Lung (tissue), 17 donors: ENCODE measurements at places on chromosomes 3 and 15.

DNA sequence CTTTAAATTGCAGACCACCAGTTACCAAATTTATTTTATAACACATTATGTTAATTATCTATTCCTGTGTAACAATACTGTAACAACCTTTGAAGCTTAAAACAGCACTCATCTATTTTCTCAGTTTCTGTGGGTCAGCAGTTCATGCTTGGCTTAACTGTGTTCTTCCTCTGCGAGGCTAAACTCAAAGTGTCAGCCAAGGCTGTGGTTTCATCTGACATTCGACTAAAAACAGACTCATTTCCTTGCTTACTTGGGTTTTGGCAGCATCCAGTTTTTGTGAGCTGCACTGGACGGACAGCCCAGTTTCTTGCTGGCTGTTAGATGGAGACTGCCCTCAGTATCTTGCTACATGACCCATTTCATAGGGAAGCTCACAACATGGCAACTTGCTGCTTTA, 247.3 kb upstream of the KCNH8 start:
- no peaks in the 10 kb centered on the region for H3K4me1 ChIP-seq
- H3K27ac ChIP-seq = no peak overlapping the region

DNA sequence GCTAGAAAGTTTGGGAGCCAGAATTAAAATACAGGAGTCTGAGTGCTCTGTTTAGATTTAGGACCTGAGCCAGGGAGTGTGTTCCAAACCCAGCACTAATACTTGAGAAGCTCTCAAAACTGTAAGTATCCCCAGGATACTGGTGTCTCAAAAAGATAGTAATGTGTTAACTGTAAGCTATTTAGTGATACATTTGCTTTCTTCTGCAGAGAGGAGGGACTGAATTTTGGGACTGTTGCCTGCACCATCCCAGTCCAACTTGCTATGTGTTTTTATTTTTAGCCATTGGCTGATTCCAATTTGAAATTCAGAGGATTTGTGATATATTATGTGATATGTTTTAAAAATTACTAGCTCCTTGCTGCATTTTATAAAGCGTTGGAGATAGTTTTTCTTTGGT, 31.5 kb downstream of the UBE2E1 start:
- H3K27ac ChIP-seq = no peak overlapping the region
- H3K4me3 ChIP-seq = no peak overlapping the region
- peaks cover 18% of the 10 kb centered on the region for H3K4me1 ChIP-seq
- no peak for DNase-seq
- no peaks in the 10 kb centered on the region for H3K27me3 ChIP-seq

- peaks cover 6% of the 10 kb centered on the region for H3K4me1 ChIP-seq
- no peak overlapping the region for H3K4me3 ChIP-seq
- DNase-seq = no peak
- peak overlapping the region; percentile 34 for H3K27ac ChIP-seq
Measured at GRCh38 chr3:152405915-152406802, 137.4 kb downstream of the MBNL1 start.

DNA sequence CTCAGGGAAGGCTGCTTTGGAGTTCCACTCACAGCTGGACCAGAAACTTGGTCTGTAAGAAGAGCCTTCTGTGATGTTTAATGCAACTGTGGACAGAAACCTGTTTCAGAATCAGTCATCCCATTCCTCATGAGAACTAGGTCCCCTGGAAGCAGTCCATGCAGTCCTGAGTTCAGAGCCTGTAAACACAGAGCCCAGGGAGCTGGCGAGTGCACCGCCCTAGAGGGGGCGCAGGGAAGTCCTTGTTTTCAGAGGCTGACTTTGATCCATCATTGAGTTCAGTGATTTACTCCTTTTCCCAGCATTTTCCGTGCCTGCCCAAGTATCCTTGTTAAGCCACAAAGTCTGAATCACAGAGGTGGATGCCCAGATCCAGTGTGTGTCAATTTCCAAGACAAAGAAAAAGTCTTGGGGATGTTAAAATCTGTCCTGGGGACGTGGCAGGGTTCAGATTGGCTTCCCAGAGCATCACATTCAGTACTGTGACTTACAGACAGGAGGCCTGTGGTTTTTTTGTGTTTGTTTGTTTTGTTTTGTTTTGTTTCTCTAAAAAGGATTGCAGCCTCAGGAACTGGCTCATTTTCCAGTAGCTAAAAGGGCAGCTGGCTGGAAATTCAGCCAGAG, 9.8 kb upstream of the TXNRD3 start:
- no peak overlapping the region for H3K4me3 ChIP-seq
- no peak overlapping the region for H3K27ac ChIP-seq
- DNase-seq = no peak
- no peaks in the 10 kb centered on the region for H3K4me1 ChIP-seq

DNA sequence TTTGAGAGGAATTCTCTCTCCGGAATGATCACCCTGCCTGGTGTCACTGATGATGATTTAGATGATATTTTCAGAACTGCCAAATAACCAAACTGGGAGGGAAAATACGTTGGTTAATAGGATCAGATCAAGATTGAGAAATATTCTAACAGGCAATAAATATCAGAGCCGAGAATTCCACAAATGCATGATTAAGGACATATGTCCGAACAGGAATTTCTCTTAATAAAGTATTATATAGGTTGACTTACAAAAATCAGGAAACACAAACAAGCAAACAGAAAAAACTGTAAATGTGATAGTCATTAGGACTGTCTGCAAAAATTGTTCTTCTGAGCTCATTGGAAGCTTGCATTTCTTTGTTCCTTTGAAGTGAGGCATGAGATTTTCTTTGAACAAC, 75.1 kb upstream of the PHLDB2 start:
- H3K36me3 ChIP-seq = no peaks in the 10 kb centered on the region
- H3K27ac ChIP-seq = no peak overlapping the region
- H3K4me3 ChIP-seq = no peak overlapping the region

- no peaks in the 10 kb centered on the region for H3K27me3 ChIP-seq
- no peak overlapping the region for H3K4me3 ChIP-seq
- no peaks in the 10 kb centered on the region for H3K4me1 ChIP-seq
Measured at GRCh38 chr3:46107682-46108081, 80.4 kb upstream of the XCR1 start.

- H3K4me3 ChIP-seq = no peak overlapping the region
- no peak overlapping the region for H3K27ac ChIP-seq
- H3K36me3 ChIP-seq = peaks cover 5% of the 10 kb centered on the region
Measured at GRCh38 chr15:29756358-29757267, 65.7 kb downstream of the TJP1 start.

- H3K36me3 ChIP-seq = peaks cover 3% of the 10 kb centered on the region
- peak overlapping the region; percentile 49 for H3K27ac ChIP-seq
- no peak overlapping the region for H3K4me3 ChIP-seq
- H3K4me1 ChIP-seq = no peaks in the 10 kb centered on the region
Measured at GRCh38 chr15:48603123-48603500, 42.4 kb downstream of the FBN1 start.

DNA sequence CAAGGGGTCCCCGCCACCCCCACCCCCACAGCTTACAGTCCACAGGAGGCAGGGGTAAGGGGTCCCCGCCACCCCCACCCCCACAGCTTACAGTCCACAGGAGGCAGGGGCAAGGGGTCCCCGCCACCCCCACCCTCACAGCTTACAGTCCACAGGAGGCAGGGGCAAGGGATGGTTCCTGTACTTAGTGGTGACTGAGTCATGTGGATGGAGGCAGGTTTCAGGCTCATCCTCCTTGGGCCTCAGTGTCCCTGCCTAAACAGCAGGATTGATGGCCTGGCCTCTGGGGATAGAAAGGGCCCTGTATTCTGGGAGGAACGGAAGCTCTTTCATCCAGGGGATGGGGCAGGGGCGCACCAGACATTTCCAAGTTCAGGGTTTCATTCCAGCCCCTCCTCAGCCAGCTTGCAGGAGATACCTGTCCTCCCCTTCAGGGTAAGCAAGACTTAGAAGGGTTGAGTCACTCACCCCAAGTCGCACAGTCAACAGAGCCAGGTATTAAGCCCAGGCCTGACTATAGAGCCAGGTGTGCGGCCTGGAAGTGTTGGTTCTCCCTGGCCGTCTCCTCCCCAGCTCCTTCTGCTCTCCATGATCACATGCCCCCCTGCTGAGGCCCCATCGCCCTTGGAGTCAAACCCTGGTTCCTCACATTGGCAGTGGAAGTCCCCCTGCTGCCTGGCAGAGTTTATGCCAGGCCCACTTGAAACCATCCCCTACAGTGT, 12.5 kb downstream of the CSK start:
- H3K4me3 ChIP-seq = no peak overlapping the region
- peaks cover 6% of the 10 kb centered on the region for H3K4me1 ChIP-seq
- peaks cover 9% of the 10 kb centered on the region for H3K36me3 ChIP-seq
- no peak overlapping the region for H3K27ac ChIP-seq
- H3K27me3 ChIP-seq = no peaks in the 10 kb centered on the region
- DNase-seq = no peak

DNA sequence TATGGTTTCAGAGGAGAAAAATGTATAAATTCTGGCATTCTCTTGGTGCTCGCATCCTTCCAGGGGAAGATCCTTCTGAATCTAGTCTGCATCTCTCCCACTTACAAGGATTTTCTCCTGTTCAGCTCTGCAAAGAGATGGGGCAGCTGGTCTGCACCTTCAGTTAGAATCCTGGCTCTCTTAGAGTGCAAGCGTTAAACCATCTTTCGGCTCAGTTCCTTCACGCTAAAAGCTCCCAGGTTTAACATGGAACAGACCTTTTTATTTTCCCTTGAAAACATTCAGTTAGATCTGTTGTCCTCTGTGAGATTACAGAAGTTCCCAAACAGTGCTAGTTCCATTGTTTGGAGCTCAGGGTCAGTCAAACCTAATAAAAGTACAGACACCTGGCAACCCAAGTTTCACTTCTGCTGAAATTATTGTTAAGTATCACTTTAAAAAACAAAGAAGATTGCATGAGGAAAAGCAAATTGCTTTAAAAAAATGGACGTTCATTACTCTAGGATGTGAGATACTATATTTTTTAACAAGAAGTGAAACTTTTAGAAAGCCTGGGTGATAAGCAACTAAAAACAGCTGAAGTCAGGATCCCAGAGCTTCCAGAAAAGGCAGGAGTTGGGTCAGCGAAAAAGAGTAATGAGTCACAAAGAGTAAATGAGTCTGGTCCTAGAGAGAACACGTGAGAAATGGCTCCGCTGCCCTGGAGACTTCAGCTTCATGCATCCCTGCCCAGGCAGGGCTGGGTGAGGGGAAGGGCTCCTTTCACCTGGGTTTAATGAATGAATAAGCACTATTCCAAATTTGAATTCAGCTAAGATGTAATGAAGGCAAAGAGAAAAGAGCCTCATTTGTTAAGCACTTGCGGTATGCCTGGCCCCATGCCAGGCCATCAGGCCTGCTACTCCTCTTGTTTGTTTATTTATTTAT, 63.3 kb downstream of the ABTB1 start:
- DNase-seq = peak; percentile 23
- peaks cover 5% of the 10 kb centered on the region for H3K36me3 ChIP-seq
- H3K4me3 ChIP-seq = no peak overlapping the region
- H3K27ac ChIP-seq = peak overlapping the region; percentile 30

GRCh38 chr3:32719335-32719734, 34.3 kb downstream of the CNOT10 start:
- no peaks in the 10 kb centered on the region for H3K27me3 ChIP-seq
- peaks cover 8% of the 10 kb centered on the region for H3K36me3 ChIP-seq
- no peak overlapping the region for H3K27ac ChIP-seq
- no peak for DNase-seq
- no peak overlapping the region for H3K4me3 ChIP-seq

- no peaks in the 10 kb centered on the region for H3K27me3 ChIP-seq
- no peak overlapping the region for H3K4me3 ChIP-seq
- peaks cover 1% of the 10 kb centered on the region for H3K36me3 ChIP-seq
- DNase-seq = no peak
Measured at GRCh38 chr15:73168487-73168886, 116.2 kb downstream of the NEO1 start.

- H3K27me3 ChIP-seq = peaks cover 37% of the 10 kb centered on the region
- DNase-seq = no peak
- H3K27ac ChIP-seq = no peak overlapping the region
- no peak overlapping the region for H3K4me3 ChIP-seq
Measured at GRCh38 chr3:49871531-49872153, 1.9 kb upstream of the CAMKV start.

DNA sequence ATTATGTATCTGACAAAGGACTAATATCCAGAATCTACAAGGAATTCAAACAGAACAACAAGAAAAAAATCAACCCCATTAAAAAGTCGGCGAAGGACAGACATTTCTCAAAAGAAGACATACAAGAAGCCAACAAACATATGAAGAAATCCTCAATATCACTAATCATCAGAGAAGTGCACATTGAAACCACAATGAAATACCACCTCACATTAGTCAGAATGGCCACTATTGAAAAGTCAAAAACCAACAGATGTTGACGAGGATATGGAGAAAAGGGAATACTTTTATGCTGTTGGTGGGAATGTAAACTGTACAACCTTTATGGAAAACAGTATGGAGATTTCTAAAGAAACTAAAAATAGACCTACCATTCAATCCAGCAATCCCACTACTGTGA, 233.1 kb upstream of the PLSCR5 start:
- no peaks in the 10 kb centered on the region for H3K27me3 ChIP-seq
- no peak overlapping the region for H3K27ac ChIP-seq
- no peak for DNase-seq
- H3K4me3 ChIP-seq = no peak overlapping the region

- H3K4me3 ChIP-seq = peak overlapping the region; percentile 88
- H3K36me3 ChIP-seq = no peaks in the 10 kb centered on the region
- H3K27me3 ChIP-seq = no peaks in the 10 kb centered on the region
- peaks cover 12% of the 10 kb centered on the region for H3K4me1 ChIP-seq
- H3K27ac ChIP-seq = peak overlapping the region; percentile 99
Measured at GRCh38 chr3:42014921-42015533, 53.1 kb upstream of the ULK4 start.

DNA sequence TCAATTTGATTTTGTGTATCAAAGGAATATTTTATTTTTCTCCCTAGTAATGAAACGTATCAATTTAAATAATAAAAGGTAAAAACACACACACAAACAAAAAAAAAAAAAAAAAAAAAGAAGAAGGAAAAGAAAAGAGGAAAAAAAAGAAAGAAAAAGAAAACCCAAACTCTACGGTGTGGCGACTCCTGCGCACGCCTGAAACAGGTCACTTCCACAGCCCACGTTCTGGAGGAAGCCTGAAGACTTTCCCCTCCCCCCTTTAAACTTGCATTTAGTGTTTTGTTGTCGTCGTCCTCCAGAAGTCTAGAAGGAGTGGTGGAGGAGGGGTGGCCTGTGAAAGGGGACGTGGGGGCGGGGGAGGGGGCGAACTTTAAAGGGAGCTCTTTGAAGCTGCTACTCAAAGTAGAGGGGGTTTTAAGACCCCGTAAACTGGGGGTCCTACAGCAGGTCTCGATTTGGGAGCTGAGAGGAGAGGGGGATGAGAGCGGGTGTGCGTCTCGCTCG, 2.3 kb upstream of the TLE3 start:
- DNase-seq = peak; percentile 76
- peaks cover 13% of the 10 kb centered on the region for H3K4me1 ChIP-seq
- no peak overlapping the region for H3K4me3 ChIP-seq
- no peaks in the 10 kb centered on the region for H3K36me3 ChIP-seq
- no peaks in the 10 kb centered on the region for H3K27me3 ChIP-seq
- H3K27ac ChIP-seq = no peak overlapping the region

- peaks cover 5% of the 10 kb centered on the region for H3K4me1 ChIP-seq
- no peak overlapping the region for H3K27ac ChIP-seq
- H3K27me3 ChIP-seq = no peaks in the 10 kb centered on the region
Measured at GRCh38 chr3:194043516-194043915, 92.4 kb upstream of the HES1 start.

GRCh38 chr15:22952796-22953579, 27.2 kb downstream of the CYFIP1 start:
- peak; percentile 76 for DNase-seq
- H3K4me1 ChIP-seq = peaks cover 23% of the 10 kb centered on the region
- H3K27ac ChIP-seq = no peak overlapping the region

- peaks cover 38% of the 10 kb centered on the region for H3K4me1 ChIP-seq
- no peak for DNase-seq
- no peak overlapping the region for H3K4me3 ChIP-seq
- no peak overlapping the region for H3K27ac ChIP-seq
- no peaks in the 10 kb centered on the region for H3K36me3 ChIP-seq
- H3K27me3 ChIP-seq = no peaks in the 10 kb centered on the region
Measured at GRCh38 chr3:188165596-188165995, 11.6 kb downstream of the LPP start.
